ENCODE measurements at places on chromosomes 3 and 15. TPM values are rescaled to one million over a fixed set of nuclear protein-coding genes. Genes with fewer than 3 reads are reported as not detected.

The SCG5 gene
- total RNA-seq, result 3.0 TPM

The FANCD2OS gene
- not detected for total RNA-seq

The MINAR1 gene
- 0.33 TPM for total RNA-seq

The DHX30 gene
- 62.1 TPM for total RNA-seq

The HOMER2 gene
- 10.7 TPM for total RNA-seq

The ISLR gene
- total RNA-seq, result not detected

The MORC1 gene
- total RNA-seq, result not detected

The PRICKLE2 gene
- not detected for total RNA-seq

The EFCC1 gene
- 0.10 TPM for total RNA-seq

The SLC24A5 gene
- not detected for total RNA-seq

The HDC gene
- not detected for total RNA-seq

The UBXN7 gene
- 54.9 TPM for total RNA-seq

The SLC9C1 gene
- not detected for total RNA-seq

The GOLGA6B gene
- total RNA-seq, result not detected

The ECE2 gene
- not detected for total RNA-seq

The CTNNB1 gene
- total RNA-seq, result 127 TPM

The LNP1 gene
- total RNA-seq, result 1.1 TPM

The GOLGA6L9 gene
- 2.1 TPM for total RNA-seq

The SHQ1 gene
- total RNA-seq, result 27.6 TPM

The PKM gene
- 1,132 TPM for total RNA-seq

The ENTPD3 gene
- total RNA-seq, result not detected

The LSAMP gene
- not detected for total RNA-seq

The PLCH1 gene
- total RNA-seq, result 0.15 TPM

The SH2D7 gene
- total RNA-seq, result not detected

The GOLGA8S gene
- total RNA-seq, result 0.10 TPM

The SUSD5 gene
- not detected for total RNA-seq

The RPP25 gene
- total RNA-seq, result 5.5 TPM

The ZWILCH gene
- total RNA-seq, result 19.4 TPM

The CD86 gene
- 1.4 TPM for total RNA-seq

The EDEM1 gene
- 115 TPM for total RNA-seq

The GREM1 gene
- total RNA-seq, result not detected

The LCTL gene
- total RNA-seq, result not detected

The MESP1 gene
- 1.2 TPM for total RNA-seq

The IMPG2 gene
- total RNA-seq, result 0.58 TPM

The C3orf20 gene
- 0.12 TPM for total RNA-seq

The ZNF80 gene
- 0.15 TPM for total RNA-seq

The LINGO1 gene
- not detected for total RNA-seq

The TUSC7 gene
- total RNA-seq, result not detected

The EPHB1 gene
- total RNA-seq, result 1.2 TPM

Data from activated naive CD4-positive, alpha-beta T cell treated with anti-CD3 and anti-CD28 coated beads, Interleukin-2, amount 10 ng/mL, durations not matched to agents 5 hours and 36 hours (primary cell).